ENCODE measurements at places on chromosomes 3 and 15.

- DNase-seq = no peak
These were observed 4.5 kb downstream of the SLC12A8 start for GRCh38 chr3:125207949-125208568.

- DNase-seq = no peak
These were observed 55.8 kb downstream of the ABTB1 start for GRCh38 chr3:127728417-127729015.

GRCh38 chr3:129100274-129100673 lies 21.3 kb downstream of the RAB43 start:
- no peak for DNase-seq

- no peak for DNase-seq
These were observed 87.5 kb downstream of the GAP43 start for GRCh38 chr3:115710799-115711198.

DNA sequence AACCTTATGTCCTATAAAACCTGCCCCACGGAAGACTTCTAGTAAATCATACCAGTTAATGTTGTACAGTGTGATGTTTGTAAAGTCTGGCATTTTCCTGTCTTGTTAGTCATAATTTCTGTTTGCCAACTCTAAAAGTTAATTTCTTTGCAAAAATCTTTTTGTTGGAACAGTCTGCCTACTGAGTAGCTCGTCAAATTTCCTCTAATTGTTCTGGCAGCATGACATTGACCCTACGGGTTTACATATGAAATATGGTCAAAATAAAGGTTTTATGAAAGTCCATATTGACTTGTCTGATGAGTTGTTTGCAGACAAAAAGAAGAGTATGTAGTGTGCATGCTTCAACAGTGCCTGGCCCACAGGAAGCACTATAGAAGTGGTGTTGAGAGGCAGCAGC lies 79.8 kb upstream of the SOX2 start:
- DNase-seq = peak; percentile 82

DNA sequence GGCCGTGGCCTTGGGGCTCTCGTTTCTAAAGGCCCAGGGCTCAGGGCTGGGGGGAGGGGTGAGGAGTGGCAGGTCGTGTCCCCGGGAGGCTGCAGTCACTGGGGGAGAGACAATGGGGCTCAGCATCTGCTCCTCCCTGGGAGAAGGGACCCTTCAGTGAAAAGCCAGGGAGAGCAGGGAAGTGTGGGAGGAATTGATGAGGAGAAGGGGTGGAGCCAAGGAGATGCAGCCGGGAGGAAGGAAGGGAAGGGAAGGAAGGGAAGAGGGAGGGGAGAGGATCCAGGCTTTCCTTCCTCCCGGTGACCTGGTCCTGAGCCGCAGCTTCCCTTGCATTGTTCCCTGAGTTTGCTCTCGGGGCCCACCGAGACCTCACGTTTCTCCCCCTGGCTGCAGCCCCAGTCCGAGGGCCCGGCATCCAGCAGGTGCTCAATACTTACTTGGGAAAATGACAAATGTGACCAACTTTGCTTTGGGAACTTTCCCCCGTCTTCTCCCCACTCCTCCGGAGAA lies 1.4 kb upstream of the ZNF710 start:
- no peak for DNase-seq

DNA sequence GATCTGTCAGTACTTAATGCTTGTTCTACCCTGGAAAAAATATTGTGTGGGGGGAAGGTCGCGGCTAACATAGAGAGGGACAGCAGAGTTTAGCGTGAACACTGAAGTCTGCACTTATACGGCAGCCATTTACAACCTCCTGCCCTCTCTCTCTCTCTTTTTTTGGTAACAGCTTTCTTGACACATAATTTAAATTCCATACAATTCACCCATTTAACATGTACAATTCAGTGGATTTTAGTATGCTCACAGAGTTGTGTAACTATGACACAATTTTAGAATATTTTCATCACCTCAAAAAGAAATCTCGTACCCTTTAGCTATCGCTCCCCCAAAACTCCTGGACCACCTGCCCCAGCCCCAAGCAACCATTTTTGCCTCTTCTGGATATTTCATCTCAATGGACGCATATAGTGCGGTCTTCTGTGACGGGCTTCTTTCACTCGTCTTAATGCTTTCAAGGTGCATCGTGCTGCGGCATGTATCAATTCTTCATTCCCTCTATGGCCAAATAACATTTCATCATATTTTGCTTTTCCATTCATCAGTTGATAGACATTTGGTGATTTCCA lies 141.8 kb downstream of the XXYLT1 start:
- no peak for DNase-seq

- DNase-seq = no peak
These were observed 112.4 kb downstream of the FRMD5 start for GRCh38 chr15:44082558-44083157.

- no peak for DNase-seq
These were observed 5.2 kb downstream of the PARP3 start for GRCh38 chr3:51947215-51947900.

- DNase-seq = no peak
These were observed 673.2 kb upstream of the BCHE start for GRCh38 chr3:166510382-166510781.

- no peak for DNase-seq
These were observed 35.8 kb downstream of the ARNT2 start for GRCh38 chr15:80440024-80440423.

- no peak for DNase-seq
These were observed 12.4 kb downstream of the GLYCTK start for GRCh38 chr3:52299879-52300611.

- DNase-seq = no peak
These were observed 844.3 kb downstream of the SI start for GRCh38 chr3:164233951-164234350.

DNA sequence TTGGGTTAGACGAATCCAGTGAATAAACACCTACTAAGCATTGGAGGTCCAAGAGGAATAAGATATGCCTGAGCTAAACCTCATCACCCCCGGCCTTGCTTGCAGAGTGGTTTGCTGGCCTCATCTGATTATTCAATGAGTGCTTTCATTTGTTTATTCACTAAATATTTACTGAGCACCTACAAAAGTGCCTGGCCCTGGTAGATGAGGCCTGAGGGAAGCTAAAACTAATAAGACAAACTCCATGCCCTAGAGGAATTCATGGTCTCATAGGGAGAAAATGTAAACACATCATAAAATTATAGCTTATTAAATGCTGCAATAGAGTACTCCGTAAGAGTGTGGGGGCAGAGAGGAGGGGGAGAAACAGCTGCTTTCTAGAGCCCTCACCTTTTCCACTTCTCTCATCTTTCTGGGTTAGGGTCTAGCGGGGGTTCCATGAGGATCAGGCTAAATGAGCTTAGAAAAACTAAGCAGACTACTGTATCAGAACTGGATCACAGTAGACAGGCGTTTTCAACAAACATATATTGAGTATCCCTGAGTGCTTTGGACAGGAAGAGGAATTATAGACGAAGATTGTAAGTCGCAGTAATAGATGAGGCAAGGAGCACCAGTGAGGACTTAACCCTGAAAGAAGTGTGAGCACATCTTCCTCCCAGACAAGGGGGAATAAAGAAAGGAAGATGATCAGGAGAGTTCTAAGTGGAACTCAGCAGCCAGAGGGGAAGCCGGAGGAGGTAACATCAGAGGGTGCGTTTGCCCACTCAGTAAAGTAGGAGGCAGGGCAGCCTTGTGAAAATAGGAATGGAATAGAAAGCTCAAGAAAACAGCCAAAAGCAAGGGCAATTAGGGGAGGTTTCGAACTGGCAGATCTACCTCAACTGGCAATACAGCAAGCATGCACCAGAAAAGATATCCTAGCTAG lies 31.5 kb upstream of the LAMP3 start:
- DNase-seq = peak; percentile 94

- no peak for DNase-seq
These were observed 165.8 kb upstream of the SLC2A2 start for GRCh38 chr3:171192176-171192854.

DNA sequence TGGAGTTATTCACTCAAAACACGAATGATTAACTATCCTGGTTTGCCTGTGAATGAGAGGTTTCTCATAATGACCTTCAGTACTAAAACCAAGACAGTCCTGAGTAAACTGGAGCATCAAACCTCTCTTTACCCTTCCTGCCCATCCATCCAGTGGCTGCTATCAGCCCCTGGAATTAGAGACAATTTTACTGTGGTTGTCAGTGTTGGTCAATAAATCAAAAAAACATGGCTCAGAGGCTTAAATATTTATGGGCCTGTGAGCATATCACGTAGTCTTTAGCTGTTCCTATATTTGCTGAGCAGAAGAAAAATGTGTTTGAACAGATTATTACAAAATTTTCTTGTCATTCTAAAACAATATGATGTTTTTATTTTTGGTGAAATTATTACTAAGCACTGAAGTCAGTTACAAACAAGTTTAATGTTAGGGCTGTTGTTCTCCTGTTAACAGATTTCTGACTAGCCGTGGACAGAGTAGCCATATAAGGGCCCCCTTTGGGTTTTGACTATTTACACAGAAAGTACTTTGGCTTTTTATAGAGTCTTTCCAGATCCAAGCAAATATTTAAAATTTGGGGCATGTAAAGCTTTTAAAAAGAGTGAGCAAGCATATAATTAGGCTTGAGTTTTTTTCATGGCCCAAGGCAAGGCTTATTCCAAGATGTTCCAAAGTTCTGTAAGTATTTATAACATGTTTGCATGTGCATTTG lies 580.9 kb downstream of the DIPK2A start:
- DNase-seq = peak; percentile 14

GRCh38 chr3:106819440-106819839 lies 557.8 kb upstream of the CCDC54 start:
- no peak for DNase-seq

DNA sequence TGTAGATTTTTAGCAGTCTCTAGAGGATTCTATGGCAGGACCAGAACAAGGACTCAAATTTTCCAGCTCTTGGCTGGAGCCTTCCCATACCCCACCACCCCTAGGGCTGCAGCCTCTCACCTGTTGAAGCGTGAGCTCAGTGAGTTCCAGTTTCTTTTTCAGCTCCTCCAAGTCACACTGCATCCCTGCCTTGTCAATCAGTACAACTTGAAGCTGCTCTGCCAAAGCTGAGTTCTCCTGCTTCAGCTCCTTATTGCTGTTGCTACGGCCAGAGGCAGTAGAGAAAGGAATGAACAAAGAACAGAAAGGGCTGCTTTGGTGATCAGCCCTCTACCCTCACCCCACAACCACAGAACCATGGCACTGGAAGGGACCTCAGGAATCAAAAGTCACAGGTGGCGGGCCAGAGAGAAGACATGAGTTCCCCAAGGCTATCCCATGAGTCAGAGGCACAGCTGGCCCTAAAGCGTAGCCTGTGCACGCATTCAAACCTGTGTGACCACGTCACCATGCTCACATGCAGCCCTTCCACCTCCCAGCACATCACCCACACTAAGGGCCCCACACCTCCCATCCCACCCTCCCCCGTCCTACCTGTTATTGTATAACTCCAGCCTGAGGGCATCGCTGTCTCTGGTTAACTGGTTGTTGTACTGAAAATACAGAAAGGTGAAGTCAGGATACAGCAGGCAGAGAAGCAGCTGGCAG lies 83.3 kb upstream of the C2CD4B start:
- DNase-seq = peak; percentile 3

DNA sequence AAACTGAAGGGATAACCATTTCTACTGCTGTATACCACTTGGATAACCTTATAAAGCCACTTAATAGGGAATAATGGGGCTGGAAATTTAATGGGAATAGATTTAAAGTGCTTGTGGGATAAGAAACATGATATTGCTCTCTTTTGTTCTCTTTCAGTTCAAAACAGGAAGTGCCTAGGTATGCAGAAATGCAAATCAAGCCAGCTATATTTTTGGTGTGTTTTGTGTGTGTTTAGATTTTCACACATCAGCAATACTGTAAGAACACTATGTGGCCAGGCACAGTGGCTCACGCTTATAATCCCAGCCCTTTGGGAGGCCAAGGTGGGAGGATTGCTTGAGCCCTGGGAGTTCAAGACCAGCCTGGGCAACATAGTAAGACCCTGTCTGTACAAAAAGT lies 442.3 kb upstream of the TPRG1 start:
- DNase-seq = no peak

- no peak for DNase-seq
These were observed 67.4 kb downstream of the PIK3R4 start for GRCh38 chr3:130679218-130679617.

DNA sequence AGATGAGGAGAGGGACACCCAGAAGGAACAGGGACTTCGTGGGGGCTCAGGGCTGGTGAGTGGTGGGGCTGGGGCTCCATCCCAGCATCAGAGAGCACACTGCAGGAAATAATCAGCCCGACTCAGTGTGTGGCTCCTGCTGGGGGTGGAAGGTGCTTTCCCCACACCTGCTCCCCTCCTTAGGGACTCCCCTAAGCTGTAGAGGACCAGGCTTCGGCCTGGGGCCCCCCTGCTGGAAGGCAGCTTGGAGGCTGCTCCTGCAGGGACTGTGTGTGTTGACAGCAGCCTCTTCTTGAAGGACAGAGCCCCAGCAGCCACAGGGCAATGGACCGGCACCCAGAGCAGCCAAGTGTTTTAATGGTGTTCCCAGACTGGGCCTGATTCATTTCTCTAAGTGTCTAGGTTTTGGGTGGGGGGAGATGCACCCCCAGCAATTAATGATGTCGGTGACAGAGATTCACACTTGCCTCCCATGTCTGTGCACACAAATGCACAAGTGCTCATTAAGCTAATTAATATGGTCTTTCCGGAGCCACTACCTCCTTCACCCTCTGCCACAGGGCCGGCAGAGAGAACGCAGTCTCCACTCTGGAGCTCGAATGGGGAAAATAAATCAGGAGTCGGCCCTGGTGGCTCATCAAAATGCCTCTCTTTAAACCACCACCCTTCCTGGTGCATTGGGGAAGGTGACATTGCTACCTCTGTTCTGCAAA lies 16.9 kb upstream of the FGD5 start:
- DNase-seq = no peak

- no peak for DNase-seq
These were observed 22.9 kb upstream of the FBLN2 start for GRCh38 chr3:13525827-13526625.

DNA sequence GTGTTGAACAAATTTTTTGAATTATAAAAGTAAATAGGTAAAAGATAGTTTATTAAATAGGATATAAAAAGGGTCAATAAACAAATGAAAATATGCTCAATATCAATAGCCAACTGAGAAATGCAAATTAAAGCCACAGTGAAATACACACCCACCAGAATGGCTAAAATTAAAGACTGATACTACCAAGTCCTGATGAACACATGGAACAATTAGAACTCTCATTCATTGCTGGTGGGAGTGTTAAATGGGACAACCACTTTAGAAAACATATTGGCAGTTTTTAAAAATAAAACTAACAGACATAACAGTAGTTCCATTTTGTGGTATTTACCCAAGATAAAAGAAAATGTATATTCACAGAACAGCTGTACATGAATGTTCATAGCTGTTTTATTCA lies 41.2 kb downstream of the CCDC32 start:
- DNase-seq = no peak

DNA sequence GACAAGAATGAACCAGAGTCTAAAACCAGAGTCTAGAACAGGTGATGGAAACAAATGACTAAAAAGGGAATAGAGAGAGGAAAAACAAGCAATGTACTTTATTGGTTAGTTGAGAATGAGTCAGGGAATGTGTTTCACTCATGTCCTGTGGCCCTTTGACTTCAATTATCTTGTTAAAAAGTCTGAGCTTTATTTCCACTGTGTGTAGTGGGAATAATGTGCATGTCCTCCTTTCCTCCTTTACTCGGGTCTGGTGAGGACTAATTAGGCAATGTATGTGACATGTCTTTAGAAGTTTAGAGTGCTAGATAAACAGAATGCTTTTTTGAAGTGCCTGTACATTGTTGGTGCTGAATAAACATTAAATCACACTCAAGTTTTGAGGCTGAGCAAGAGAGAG lies 21.3 kb downstream of the LSAMP start:
- DNase-seq = no peak
